ENCODE measurements at places on chromosomes 1 and 21. TPM values are rescaled to one million over a fixed set of nuclear protein-coding genes. Genes with fewer than 3 reads are reported as not detected.

RAD54L gene
- polyA plus RNA-seq, result 6.7 TPM

VCAM1 gene
- 14.8 TPM for polyA plus RNA-seq

CATSPERE gene
- polyA plus RNA-seq, result 0.93 TPM

SLC44A3 gene
- polyA plus RNA-seq, result 4.6 TPM

GUCA2A gene
- polyA plus RNA-seq, result not detected

DMBX1 gene
- polyA plus RNA-seq, result not detected

CYP4Z1 gene
- 0.15 TPM for polyA plus RNA-seq

SHISA4 gene
- polyA plus RNA-seq, result 89.2 TPM

SYF2 gene
- polyA plus RNA-seq, result 54.1 TPM

CADM3 gene
- 0.92 TPM for polyA plus RNA-seq

FAM229A gene
- polyA plus RNA-seq, result 7.4 TPM

ATP6V1G3 gene
- polyA plus RNA-seq, result not detected

AMPD2 gene
- 27.6 TPM for polyA plus RNA-seq

CFHR5 gene
- polyA plus RNA-seq, result not detected

BGLAP gene
- polyA plus RNA-seq, result 3.3 TPM

SLC2A5 gene
- 19.5 TPM for polyA plus RNA-seq

SLAMF7 gene
- polyA plus RNA-seq, result 0.71 TPM

MFSD2A gene
- polyA plus RNA-seq, result 1.2 TPM

CLIC6 gene
- polyA plus RNA-seq, result not detected

HLX gene
- polyA plus RNA-seq, result 17.0 TPM
